Stimulated activated CD4-positive, alpha-beta T cell treated with anti-CD3 and anti-CD28 coated beads, Interleukin-12 subunit alpha, Interleukin-12 subunit beta, amount 100 ng/mL, for 48 hours (primary cell): ENCODE measurements at places on chromosomes 1 and 21.

GRCh38 chr1:5744911-5745799 lies 247.1 kb downstream of the NPHP4 start:
- DNase-seq = no peak

DNA sequence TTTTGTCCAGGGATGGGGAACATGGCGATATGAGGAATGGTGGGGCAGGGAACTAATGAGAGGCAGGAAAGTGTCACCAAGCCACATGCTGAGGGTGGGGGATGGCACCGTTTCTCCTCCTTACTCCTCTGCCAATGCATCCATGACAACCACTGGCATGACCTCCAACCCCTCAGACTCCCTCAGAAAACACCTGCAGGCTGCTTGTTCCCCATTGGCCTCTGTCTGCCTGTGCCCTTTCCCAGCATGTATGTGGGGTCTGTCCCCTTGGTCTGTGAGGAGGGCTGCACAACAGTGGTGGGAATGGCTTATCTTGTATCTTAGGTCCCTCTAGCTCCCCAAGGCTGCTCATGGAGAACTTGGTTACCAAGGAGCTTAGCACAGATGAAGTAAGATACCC lies 137.2 kb upstream of the NGF start:
- DNase-seq = no peak

DNA sequence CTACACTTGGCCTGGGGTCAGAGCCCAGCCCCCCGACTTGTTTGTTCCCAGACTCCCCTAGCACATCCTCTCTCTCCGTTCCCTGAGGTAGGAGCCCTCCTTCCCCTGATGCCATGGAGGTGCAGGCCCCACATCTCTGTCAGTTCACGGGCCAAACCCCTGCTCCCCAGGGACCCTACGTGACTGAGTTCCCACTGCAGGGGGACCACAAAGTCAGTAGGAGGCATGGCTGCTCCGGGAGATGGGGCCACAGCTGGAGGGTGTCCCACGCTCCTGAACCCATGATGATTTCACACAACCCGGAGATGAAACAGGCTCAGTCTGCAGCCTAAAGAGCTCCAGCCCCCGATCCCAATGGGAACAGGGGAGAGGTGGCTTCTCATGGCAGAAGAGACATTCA lies 272.2 kb downstream of the NPHP4 start:
- DNase-seq = no peak

- DNase-seq = no peak
These were observed 89.3 kb downstream of the SIM2 start for GRCh38 chr21:36788120-36788638.

DNA sequence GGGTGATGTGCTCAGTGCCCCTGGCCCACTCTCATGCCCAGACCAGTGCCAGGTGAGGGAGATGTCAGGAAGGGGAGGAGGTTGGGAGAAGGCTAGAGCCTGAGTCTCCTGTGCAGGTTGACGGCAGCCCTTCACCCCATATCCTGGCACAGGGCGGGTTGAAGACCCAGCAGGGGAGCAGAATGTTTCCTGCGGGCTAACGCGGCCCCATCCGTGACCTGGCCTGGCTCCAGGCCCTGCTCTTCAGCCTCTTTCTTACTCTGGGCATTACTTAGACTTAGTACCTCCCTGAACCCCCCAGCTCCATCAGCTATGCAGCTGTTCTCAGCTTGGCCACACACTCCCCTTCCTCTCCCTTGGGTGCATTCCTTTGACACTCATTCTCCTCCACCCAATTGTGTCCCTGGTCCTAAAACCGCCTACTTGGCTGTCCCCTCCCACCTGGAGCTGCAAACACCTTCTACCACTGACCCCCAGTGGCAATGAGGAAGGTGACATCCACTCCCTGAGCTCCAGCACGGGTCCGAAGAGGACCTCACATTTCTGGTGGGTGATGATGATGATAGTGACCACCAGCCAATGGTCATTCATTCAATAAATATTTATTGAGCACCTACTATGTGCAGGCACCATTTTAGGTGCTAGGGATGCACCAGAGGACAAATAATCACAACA lies 179.0 kb downstream of the PTPRU start:
- DNase-seq = no peak

- no peak for DNase-seq
These were observed 278.5 kb downstream of the PLPP3 start for GRCh38 chr1:56300836-56301235.

- no peak for DNase-seq
These were observed 66.5 kb downstream of the PLXNA2 start for GRCh38 chr1:208177656-208178055.
